AG20443 (cell line): ENCODE measurements at places on chromosomes 7 and 10.

DNA sequence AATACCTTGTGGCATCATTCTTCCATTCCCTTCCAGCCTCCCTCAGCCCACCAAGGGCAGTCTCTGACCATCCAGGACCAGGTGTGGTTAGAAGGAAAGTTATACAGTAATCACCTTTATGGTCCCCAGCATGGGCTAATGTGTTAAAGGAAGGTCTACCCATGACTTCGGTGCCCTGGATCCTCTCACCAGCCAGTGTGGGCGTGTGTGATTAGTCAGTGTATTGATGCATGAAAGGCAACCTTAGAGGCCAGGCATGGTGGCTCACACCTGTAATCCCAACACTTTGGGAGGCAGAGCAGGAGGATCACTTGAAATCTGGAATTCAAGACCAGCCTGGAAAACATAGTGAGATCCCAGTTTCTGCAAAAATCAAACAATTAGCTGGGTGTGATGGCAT, 88.9 kb downstream of the APBB1IP start:
- no peak for DNase-seq

DNA sequence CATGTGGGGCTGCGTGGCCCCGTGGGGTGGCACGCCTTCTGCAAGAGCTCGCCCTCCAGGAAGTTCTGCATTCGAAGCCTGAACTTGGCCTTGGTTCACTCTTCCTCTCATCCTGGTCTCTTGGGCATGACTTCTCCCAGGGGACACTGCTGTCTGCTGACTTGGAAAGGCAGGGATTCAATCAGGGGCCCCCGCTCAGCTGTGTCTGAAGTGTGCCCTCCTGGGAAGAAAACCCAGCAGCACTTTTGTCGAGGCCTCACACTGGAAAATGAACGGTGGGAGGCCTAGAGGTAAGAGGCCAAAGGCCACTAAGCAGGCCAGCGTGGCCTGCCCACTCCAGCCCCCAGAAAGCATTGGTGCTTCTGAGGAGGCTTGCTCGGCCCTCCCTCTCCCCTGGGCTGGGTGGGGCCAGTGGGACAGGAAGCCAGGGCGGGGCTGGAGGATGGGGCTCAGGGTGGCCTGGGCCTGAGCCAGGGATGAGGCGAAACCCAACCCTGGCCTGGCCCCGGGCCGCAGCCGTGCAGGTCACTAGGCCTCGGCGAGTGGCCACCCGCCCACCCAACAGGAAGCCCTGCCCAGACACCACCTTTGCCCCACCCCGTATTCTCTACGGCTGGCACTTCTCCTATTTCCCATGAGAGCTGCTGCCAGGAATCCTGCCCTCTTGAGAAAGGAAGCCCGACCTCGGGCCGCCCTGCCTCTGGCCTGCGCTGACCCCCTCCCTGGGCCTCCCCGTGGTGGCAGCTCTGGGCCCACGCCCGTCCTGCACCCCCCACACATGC, 81.1 kb downstream of the ZMIZ1 start:
- DNase-seq = peak; percentile 87

DNA sequence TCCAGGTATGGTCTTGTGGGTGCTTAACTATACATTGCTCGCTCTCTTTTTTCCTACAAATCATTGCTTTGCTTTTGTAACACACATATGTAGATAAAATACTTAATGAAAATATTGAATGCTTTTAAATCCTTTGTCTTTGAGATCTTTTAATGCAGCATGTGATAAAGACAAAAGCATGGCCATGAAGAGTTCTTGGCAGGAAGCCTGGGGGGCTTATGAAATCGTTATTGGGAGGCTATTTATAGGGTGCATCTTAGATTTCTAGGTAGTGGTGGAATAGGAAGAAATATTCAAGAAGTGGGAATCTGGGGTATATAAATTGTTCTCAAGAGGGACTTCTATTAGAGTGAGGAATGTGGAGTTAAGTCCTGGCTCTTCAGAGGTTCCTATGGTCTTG, 21.9 kb downstream of the UBE2D1 start:
- DNase-seq = no peak

GRCh38 chr7:16813232-16813616, 8.4 kb upstream of the AGR2 start:
- DNase-seq = no peak

DNA sequence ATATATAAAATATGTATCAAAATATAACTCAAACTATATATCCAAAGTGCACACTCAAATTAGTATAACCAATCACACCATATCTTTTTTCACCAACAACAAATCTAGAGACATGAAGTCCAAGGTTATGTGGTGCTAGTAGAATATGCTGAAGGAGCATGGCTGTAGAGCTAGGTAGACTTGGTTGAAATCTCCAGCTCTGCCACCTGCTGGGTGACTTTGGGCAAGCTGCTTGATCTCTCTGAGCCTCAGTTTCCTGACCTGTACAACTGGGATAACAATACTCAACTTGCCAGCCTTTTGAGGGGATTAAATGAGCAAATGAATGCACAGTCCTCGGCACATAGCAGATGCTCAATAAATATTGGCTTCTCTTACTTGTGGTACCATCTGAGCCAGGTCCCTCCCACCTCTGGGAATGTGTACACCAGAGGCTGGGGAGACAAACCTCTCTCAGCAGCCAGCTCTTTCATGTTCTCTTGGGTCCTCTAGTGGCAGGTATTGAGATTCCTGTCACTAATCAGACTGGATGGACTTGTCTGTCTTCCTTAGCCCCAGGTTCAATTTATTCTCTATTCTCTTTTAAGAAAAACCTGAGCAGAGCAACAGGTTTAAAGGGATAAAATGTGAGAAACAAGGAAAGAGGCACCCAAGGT, 94.3 kb upstream of the PDE1C start:
- DNase-seq = peak; percentile 63

- DNase-seq = no peak
These were observed 28.5 kb upstream of the DPYSL4 start for GRCh38 chr10:132158122-132158741.

- peak; percentile 66 for DNase-seq
These were observed 42.8 kb upstream of the MKLN1 start for GRCh38 chr7:131284702-131285419.

GRCh38 chr10:3978761-3979160, 193.8 kb upstream of the KLF6 start:
- no peak for DNase-seq

DNA sequence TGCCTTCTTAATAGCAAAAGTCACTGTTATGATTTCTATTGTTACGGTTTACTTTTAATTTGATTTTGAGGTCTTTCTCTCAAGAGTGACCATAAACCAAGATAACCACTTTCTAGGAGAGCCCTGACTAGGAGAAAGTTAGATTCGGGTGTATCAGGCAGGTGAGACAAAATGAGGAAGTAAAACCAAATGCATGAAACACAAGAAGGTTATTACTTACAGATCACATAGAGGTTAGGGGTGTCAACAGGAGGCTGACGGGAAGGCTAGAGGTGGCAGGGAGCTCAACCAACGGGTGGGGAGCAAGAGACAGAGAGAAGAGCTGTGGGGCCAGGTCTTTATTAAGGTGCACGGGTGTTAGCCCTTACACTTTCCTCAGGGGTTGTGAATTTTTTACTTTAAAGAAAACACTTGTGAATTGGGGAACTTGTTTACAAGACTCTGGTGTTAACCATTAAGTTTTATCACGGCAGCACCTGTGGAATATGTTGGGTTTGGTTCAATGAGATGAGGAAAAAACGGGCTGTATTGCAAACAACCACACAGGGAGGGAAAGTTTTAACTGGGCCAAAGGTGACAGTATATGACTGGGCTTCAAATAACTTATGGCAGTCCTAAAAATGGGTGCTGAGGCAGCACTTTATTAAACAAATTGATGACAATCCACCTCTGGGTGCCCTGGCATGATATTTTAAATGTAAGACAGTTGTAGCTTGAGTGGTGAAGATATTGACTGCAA, 154.9 kb downstream of the SDHAF3 start:
- no peak for DNase-seq

DNA sequence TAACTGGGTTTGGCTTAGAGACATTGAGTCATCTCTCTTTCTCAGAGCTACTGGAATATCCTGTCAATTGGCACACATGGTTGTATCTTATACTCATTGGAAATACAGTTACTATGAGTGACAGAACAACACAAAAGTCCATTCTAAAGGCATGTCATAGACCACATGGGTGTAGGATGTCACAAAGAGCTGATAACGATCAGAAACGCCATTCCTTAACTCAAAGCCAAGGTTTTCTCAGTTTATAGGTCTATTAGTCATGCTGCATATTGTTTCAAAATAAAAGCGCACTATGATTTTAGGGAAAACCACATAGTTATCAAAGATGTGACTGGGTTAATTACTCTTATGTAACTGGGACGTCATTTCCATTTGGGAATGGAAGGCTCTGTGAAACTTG, 147.2 kb upstream of the FAM171A1 start:
- peak; percentile 35 for DNase-seq
